ENCODE measurements at places on chromosomes 11 and 22. TPM values are rescaled to one million over a fixed set of nuclear protein-coding genes. Genes with fewer than 3 reads are reported as not detected.
A peak's percentile ranks its signal among the peaks of the same experiment; 100 is the strongest.

- DNase-seq = no peak
These were observed 224.8 kb upstream of the CHORDC1 start for GRCh38 chr11:90447618-90448017.

CREB3L1 gene
- 1.3 TPM for total RNA-seq

DNA sequence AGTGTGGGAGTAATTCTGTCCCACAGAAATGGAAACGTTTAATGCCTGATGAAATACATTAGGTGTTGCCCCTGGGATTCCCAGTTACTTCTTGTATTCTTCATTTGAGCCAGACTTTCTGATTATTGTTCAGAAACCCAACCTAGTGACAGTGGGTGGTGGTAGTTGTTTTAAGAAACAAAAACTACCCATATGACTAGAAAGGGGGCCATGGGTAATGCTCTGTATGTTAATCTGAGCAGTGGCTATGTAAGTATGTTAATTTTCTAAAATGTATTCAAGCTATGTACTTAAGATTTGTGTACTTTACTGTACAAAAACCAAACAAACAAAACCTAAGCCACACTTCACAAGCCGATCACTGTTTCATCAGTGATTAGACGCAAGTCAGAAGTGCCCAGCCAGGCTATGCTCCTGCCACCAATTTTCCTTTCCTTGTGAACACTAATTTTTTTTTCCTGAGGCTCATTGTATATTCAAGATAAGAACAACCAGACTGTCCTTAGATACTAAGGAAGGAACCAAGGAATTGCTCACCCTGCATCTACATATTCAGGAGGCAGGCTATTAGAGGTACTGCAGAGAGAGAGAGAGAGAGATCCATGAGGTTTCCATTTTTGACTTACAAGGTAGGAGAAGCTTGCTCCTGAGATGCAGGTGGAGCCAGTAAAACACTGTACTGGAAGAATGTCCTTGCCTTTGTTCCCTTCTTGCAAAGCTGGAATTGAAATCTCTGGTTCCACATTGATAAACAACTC is 122.7 kb downstream of the DBX1 start:
- DNase-seq = no peak

DNA sequence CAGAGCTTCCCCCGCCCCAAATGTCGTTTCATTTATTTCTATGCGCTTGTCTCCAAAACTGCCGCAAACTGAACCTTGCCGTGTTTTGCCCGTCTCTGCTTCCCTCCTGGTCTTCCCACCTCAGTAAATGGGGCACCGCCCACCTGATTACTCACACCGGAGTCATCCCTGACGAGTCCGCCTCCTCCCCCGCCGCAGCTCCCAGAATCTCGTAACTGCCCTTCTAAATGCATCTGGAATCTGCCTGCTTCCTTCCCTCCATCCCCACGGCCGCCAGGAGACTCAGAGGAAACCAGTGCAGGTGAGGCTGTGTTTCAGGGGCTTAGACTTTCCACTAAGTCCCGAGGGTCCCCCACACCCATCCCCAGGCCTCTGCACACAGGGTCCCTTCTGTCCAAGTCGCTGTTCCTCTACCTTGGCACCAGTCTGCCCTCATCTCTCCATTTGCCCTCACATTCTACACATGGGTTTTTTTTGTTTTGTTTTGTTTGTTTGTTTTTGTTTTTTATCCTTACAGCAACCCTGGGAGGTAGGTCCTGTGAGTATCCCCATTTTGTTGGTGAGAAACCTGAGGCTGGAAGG is 62.6 kb upstream of the PHF21B start:
- DNase-seq = peak; percentile 79

DNA sequence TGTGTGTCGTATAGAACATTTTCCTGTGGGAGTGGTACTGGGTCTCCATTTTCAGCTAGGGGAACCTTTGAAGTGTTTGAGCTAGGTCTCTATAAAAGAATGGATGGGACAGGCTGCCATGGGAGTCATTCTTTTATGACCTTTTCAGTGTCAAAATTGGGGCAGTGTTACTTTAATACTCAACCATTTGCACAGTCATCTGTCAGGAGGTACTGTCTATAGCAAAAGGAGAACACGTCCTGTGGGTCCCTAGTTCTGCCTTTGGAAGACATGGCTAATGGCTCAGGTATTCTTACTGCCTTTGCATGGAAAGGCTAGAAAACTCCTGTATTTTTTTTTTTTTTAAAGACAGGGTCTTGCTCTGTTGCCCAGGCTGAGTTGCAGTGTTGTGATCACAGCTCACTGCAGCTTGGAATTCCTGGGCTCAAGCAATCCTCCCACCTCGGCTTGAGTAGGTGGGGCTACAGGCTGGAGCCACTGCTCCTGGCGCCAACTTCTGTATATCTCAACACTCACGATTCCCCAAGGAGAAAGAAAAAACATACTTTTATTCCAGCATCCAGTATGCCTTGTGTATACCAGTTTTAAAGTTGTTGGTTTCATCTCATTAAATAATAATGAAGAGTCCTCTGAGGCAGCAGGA is 2.1 kb upstream of the ATF4 start:
- no peak for DNase-seq
